ENCODE measurements at places on chromosomes 6 and 20.

DNA sequence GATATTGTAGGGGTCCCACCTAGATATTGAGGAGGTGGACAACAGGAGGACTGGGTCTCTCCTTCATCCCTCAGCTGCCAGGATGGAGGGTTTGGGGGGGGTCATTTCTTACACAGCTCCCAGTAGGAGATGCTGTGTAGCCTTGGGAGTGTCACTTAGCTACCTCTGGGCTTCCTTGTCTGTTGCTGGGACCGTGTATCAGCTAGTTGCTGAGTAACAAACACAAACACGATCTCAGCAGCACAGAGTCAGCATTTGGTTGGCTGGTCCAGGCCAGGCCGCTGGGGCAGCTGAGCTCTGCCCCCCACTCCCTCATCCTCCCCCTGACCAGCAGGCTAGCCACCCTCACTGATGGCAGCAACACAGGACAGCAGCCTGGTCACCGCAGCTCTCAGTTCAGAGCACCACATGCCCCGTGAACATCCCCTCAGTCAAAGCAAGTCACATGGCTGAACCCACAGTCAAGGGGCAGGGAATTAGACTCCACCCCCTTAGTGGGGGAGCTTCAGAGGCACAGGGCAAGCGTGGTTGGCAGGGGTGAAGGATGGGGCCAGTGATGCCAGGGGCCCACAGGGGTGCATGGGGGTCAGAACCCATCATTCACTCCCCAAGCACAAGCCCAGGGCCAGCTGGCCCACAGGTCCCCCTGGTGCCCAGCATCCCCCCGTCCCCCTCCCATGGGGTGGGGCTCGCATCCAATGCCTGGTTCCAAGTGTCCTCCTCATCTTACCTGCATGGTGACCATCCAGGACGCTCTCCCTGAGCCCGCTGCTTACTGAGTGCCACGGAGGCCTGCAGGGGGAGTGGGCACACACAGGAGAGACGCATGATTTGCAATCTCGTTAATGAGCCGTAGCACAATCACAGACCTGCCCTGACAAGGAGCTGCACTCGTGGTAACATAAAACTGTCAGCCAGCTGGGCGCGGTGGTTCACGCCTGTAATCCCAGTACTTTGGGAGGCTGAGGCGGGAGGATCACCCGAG is 112.4 kb downstream of the TAF4 start:
- DNase-seq = no peak

- no peak for DNase-seq
These were observed 5.8 kb upstream of the EEF1E1 start for GRCh38 chr6:8108031-8108660.

- DNase-seq = no peak
These were observed 252.3 kb upstream of the KCNG1 start for GRCh38 chr20:51275181-51275580.

DNA sequence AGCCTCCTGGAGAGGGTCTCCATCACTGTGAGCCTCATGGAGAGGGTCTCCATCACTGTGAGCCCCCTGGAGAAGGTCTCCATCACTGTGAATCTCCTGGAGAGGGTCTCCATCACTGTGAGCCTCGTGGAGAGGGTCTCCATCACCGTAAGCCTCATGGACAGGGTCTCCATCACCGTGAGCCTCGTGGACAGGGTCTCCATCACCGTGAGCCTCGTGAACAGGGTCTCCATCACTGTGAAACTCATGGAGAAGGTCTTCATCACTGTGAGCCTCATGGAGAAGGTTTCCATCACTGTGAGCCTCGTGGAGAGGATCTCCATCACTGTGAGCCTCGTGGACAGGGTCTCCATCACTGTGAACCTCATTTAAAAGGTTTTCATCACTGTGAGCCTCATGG is 140.0 kb downstream of the ERMARD start:
- no peak for DNase-seq

- DNase-seq = no peak
These were observed 20.4 kb downstream of the SIRPD start for GRCh38 chr20:1536893-1537730.

DNA sequence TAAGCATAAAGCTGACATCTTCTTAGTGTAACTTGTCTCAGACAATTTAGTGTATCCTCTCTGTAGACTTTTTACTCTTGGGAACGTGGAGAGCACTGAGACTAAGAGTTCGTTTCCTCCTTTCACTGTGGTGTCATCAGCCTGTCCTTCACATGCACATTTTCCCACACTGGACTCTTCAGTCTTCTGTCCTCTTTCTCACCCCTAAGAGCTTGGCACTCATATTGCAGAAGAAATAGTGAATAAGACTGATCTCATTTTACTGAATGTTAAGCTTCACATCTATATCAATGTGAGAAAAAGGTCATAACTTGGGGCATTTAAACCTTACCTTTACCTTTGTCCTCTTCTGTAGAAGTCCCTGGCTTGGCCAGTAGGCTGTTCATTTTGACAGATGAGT is 25.6 kb downstream of the FUCA2 start:
- DNase-seq = no peak

DNA sequence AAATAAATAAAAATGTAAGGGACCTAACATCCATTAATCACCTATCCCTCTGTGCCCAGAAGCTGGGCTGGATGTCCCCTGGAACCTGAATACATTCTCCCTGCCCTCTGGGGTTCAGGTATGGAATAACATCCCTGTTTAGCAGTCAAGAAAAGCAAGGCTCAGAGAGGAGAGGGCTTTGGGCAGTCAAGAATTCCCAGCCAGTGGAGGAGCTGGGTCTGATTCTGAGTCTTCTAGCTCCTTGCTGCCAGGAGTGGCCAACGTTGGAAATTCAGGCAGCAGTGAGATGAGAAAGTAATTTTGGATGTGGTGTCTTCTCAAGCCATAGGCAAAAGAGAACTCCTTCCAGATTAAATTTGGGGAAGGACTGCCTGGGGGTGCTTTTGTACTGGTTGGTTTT is 42.6 kb upstream of the ZNFX1 start:
- no peak for DNase-seq
